ENCODE measurements at places on chromosomes 5 and 9. TPM values are rescaled to one million over a fixed set of nuclear protein-coding genes. Genes with fewer than 3 reads are reported as not detected.

The LCN2 gene
- total RNA-seq, result not detected

The CYLC2 gene
- total RNA-seq, result not detected

The BDP1 gene
- total RNA-seq, result 39.1 TPM

The SLC25A48 gene
- total RNA-seq, result 1.5 TPM

The ENTPD2 gene
- 1.1 TPM for total RNA-seq

The FREM1 gene
- total RNA-seq, result 3.1 TPM

The RORB gene
- total RNA-seq, result 4.5 TPM

The PCDHA7 gene
- 8.7 TPM for total RNA-seq

The C5orf52 gene
- not detected for total RNA-seq

The UQCRQ gene
- total RNA-seq, result 115 TPM

DNA sequence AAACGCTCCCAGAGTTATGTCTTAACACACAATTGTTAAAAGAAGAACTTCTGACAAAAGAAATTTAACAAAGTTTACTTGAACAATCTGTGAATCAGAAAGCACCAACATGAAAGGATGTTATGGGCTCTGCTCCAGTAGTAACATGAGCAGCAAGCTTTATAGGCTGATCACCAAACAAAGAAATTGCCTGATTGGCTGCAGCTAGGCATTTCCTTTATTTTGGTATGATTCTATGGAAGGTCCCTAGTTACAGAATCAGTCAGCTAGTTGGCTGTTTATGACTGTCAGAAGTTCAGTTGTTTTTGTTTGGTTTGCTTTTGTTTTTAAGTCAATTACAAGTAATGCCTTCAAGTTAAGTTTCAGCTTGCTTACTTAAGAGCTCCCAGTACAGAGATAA is 102.4 kb upstream of the SMC2 start:
- no peak for DNase-seq

- DNase-seq, result peak; percentile 8
These were observed 75.6 kb downstream of the TLR4 start for GRCh38 chr9:117779760-117780159.

- DNase-seq, result no peak
These were observed 79.8 kb downstream of the KLF4 start for GRCh38 chr9:107409581-107410389.

DNA sequence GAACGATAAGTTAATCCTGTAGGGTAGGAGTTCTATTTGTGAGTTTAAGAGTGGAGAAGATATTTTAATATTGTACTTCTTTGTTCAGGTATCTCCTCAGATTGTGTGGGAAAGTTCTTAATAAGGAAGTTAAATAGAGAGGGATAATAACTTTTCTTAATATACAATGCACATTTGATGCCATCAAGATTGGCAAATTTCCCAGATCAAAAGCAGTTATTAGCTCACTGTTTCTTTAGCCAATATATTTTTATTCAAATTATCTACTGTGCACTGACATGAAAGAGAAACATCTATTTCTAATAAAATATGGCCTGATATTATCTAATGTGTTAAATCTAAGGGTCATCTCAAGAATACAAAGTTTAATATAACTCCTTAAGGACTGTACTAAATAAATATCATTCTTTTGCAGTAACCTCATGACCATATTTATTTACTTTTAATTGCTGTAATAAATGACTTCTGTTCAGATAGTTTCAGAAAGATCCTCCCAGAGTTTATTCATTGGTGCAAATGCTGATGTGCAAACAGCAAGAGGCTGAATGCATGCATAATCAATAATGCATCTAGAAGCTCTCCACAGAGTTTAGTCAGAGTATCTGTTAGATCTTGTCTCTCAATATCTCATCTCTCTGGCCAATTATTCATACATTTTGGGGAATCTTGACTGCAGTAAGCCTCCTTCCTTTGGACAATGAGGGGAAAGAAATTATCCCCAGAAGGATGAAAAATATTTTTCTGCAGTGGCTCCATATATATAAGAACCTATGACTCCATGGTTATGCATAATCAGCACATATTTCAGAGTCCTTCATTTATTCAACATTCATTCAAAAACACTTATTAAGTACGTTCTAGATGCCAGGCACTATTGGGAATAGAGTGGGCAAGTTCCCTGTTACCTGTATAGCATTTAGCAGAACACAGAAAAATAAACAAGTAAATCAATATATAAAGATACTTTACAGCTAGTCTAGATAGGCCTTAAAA is 85.3 kb downstream of the SPATA31D1 start:
- DNase-seq, result no peak

DNA sequence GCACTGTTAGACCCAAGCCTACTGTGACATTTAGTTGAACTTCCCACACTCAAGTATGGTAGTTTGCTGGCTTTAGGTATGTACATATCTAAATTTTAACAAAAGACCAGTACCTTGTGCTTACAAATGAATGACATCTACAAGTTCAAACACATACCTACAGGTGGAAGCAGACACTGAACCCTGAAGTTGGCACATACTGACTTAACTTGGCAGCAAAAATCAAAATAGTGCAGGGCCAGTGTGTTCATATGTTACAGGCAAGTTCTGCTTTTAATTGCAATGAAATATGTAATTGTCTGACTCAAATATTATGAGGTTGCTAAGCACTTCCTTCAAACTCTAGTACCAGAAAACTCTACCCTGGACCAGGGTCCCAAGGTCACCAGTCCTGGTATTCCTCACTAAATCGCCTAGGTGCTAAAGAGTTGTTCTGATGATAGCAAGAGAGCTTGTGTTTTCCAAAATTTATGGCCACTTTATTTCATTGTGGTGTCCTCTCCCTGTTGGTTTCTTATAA is 77.4 kb downstream of the MEGF10 start:
- DNase-seq, result no peak

- DNase-seq, result no peak
These were observed 47.2 kb upstream of the FCHO2 start for GRCh38 chr5:72908664-72909063.

GRCh38 chr5:123303802-123304201 is 119.4 kb downstream of the CEP120 start:
- DNase-seq, result peak; percentile 53

GRCh38 chr5:72816284-72817075 is at the start of gene TNPO1:
TSS of gene TNPO1 (plus strand) at chr5:72816661. CDS start at chr5:72816738, 77 bp downstream.
- DNase-seq, result peak; percentile 92

DNA sequence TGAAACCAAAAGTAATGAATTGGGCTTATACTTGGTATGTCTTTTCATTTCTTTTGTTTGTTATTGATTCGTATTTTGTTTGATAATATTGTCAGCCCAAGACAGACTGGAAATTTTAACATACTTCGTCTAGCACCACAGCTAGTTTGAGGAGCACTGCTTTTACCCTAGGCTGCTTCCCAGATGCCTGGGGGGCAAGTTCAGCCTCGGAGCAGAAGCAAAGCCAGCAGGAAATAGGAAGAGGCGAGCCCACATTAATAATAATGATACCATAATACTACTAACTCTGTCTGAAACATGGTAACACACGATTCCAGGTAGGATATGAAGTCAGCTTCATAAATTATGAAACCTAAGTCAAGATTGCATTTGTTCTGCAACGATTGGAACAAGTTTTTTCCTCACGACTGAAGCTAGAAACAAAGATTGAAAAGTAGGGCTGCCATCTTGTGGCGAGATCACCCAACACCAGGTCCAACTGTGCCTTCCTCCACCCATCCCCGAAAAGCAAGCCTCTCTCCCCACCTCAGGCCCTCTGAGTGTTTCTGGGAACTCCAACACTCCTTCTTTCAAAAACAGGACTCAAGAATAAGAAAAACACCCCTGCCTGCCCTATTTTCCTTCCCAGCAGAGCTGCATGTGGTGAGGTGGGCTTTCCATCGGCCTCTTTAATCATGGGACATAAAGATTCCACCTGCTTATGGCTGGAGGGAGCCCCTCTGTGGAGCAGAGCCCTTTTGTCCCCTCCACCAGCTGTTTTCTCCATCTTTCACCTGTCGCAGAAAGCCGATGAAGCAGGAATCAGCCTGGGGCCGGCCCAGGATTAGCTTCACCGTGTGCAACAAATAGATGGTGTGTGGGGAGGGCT is 236.4 kb downstream of the CAAP1 start:
- DNase-seq, result peak; percentile 78

GRCh38 chr9:20244271-20244670 is 378.0 kb downstream of the MLLT3 start:
- no peak for DNase-seq

GRCh38 chr5:140322751-140323731 is 20.1 kb upstream of the PFDN1 start:
- DNase-seq, result peak; percentile 9

DNA sequence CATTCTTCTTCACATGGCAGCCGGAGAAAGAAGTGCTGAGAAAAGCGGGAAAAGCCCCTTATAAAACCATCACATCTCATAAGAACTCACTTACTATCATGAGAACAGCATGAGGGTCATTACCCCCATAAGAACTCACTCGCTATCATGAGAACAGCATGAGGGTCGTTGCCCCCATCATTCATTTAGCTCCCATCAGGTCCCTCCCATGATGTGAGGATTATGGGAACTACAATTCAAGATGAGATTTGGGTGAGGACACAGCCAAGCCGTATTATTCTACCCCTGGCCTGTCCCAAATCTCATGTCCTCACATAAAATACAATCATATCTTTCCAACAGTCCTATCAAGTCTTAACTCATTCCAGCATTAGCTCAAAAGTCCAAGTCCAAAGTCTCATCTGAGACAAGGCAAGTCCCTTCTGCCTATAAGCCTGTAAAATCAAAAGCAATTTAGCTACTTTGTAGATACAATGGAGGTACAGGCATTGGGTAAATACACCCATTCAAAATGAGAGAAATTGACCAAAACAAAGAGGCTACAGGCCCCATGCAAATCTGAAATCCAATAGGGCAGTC is 79.1 kb downstream of the MROH2B start:
- DNase-seq, result no peak

- DNase-seq, result peak; percentile 15
These were observed 110.3 kb downstream of the NXNL2 start for GRCh38 chr9:88645172-88645878.

GRCh38 chr5:73317523-73317922 is 131.1 kb downstream of the FOXD1 start:
- no peak for DNase-seq

- DNase-seq, result no peak
These were observed 28.7 kb downstream of the ANKRD33B start for GRCh38 chr5:10592601-10593000.

DNA sequence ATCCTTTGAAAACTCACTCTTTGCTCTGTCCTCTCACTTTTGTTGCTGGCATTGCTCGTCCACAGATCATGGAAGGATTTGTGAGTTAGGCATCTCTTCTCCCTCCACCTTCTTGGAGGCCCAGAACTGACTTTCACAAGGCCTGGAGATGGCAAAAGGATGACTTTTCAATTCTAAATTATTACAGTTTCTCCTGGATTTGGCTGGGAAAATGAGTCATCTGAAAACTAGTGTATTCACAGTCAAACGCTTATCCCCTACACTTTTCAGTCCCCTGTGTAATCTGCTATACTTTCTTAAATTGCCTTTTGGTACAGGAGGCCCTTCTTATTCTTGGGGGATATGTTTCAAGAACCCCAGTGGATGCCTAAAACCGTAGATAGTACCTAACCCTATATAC is 35.6 kb downstream of the ADRA1B start:
- DNase-seq, result no peak

DNA sequence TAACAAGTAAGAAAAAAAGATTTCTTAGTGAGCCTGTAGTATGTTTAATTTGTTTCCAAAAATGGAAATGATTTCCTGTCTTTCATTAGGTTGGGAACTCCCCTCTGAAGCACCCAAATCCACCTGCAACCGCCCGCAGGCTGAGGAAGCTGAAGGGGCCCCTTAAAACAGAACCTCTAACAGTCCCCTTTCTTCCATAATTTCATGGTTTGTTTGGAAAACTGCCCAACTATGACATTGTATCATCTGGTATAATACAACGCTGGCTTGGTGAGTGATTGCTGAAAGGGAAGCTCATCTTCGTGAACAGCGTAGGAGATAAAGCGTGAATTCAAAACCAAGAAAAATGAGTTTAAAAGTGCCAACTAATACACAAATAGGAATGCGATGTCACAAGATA is 215.5 kb downstream of the FSTL4 start:
- DNase-seq, result no peak

GRCh38 chr5:174120401-174121005 is 75.0 kb downstream of the NSG2 start:
- DNase-seq, result no peak

DNA sequence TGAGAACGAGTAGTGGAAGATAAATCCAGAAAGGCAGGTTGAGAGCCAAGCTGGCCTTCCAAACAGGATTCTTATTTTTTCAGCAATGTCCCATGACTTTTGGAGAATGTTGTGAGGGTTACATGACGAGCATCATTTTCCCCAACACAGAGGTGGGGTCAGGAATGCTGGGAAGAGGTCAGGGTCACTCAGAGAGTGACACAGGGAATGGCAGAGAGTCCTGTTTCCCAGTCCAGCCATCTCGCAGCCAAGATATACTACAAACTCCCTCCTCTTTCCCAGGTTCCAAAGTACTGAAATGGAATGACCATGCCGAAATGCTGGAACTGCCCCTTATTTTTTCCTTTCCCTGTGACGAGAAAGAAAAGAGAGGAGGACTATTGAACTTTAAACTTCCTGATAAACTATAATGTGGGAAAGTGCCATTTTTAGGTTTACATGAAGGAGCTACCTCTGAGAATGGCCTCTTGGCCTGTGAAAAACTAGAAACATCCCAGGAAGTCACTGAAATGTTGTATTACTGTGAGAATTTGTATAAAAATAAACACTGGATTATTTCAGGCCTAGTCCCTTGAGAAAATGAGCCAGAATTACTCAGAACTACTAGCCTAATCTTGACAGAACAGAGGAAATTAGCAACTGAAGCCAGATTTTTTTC is 420.4 kb downstream of the CETN3 start:
- DNase-seq, result no peak

DNA sequence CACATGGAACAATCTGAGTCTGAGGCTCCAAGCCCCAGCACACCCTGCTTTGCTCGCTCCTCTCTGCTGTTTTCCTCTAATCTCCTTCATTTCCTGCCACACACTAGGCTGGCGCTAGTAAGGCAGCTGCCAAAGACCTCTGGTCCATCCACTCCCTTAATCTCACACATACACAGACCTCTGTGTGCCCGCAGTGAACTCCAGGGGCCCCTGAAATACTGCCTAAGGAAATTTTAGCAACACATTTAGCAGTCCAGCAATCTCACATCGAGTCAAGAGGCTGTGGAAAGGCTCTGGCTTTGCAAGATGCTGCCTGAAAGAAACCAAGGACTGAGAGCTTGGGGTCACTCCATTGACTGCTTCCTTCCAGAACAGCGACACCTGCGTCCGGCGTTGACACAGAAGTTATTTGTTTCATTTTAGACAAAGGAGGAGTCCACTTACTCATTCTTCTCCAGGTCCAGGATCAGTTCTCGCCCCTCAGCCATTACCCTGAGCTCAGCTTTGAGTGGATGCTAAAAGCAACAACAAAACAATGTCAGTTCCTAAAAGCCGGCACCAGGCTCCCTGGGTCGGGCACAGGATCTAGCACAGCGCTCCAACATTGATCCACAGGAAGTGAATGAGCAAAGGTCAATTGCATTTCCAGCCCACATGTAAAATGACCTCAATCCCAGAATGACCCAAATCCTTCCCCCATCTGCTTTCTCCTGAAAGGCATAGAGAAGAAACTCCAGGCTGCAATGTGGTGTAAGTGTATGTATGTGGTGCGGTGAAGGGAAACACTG is 11.5 kb downstream of the ADAM19 start:
- DNase-seq, result no peak

- DNase-seq, result no peak
These were observed 39.1 kb downstream of the SYK start for GRCh38 chr9:90840696-90841095.

GRCh38 chr5:163503106-163504078 is 2.0 kb upstream of the MAT2B start:
- peak; percentile 95 for DNase-seq

All from GM23338 (cell line).